ENCODE measurements at places on chromosomes 2 and 18.

GRCh38 chr18:21191596-21192307 is 50.3 kb upstream of the GREB1L start:
- peak; percentile 77 for DNase-seq

DNA sequence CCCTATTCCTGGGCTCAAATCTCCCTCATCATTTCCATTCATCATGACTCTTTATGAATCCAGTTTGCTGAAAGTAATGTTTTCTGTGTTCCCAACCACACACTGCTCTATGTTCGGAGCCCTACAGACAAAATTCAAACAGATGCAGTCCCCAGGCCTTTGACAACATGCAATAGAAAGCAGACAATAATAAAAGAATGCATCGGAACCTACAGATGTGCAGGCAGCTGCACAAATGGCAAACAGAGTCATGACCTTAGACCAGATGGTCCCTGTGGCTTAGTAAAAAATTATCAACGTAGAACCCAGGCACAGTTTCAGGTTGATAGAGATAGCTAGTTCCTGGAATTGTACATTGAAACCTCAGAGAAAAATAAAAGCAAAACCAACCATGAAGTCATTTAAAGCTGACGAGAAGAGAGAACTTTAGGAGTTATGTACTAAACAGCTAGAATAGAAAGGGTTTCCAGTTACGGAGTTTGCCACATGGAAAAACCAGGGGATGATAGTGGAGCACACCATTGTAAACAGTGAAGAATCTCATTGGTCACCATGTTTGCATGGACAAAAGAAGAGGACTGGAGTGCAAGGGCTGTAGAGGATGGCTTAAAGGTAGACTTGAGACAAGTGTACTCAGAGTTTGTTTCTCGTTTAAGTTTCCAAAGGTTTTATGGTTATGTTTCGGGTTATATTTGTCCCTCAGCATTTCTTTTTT is 23.2 kb upstream of the ACVR1 start:
- no peak for DNase-seq

DNA sequence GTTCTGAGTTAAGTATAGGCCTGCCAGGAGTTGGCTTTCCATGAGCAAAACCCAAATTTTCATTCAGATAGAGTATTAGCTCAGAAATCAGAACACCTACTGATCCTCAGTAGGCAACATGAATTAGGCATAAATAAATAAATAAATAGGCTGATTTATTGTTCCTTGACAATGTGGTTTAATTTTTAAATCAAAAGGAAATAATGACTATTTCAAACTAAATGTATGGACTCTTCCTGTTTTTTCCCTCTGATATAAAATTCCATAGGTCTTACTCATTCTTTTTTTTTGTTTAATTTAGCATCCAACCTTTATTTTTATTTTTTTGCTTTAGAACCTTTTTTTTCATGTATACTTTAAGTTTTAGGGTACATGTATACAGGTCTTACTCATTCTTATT is 140.2 kb upstream of the ITGA6 start:
- DNase-seq, result no peak

DNA sequence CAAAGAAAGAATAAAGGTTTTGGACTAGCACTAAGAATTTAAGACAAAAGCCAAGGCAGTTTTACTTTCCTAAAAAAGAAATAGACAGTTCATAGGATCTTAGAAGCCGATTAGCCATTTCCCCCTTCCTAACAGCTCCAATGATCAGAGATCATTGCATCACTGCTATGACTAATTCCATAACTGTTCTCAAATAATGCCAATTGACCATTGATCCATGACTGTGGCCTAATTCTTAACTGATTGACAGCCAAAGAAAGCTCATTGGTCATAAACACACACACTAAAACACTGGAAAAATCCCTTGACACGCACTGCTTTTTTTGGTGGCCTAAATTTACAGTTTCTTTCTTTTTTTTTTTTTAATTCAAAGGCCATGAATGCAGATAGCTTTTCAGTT is 345.0 kb upstream of the ACVR2A start:
- no peak for DNase-seq

- DNase-seq, result no peak
These were observed 449.4 kb upstream of the POU3F3 start for GRCh38 chr2:104404526-104404925.

GRCh38 chr18:50973367-50974126 is 5.7 kb downstream of the ELAC1 start:
- peak; percentile 57 for DNase-seq

DNA sequence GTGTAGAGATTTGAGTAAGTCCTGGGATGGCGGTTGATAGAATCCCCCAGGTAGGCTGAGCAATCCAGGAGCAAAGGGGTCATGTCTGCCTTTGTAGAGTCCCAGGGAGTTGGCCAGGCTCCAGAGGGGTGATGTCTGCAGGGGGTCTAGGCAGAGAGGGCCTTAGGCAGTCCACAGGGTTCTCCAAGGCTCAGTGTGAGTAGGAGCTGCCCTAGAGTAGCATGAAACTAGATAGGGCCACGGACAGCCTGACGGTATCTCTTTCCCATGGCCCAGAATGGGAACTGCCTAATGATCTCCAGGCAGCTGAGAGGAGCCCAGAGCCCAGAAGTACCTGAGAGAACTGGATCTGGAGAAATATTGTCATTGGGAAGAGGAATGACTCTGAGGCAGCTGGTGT is 9.0 kb upstream of the FAM136A start:
- DNase-seq, result no peak

DNA sequence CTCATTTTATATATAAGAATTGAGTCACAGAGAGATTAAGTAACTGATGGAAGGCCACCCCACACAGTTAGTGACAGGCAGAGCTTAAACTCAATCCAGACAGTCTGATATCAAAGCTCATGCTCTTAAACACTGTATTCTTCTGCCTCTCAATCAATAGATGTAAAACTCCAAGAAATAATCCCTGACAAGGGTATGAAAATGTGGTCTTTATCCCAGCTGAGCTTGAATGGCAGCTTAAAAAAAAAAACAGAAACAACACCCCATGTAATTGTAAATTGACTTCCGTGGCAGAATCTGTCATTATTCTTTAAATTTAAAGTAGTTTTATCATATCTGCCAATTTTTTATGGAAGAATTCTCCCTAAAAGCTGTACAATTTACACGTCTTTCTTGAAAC is 60.1 kb downstream of the RAB27B start:
- no peak for DNase-seq

DNA sequence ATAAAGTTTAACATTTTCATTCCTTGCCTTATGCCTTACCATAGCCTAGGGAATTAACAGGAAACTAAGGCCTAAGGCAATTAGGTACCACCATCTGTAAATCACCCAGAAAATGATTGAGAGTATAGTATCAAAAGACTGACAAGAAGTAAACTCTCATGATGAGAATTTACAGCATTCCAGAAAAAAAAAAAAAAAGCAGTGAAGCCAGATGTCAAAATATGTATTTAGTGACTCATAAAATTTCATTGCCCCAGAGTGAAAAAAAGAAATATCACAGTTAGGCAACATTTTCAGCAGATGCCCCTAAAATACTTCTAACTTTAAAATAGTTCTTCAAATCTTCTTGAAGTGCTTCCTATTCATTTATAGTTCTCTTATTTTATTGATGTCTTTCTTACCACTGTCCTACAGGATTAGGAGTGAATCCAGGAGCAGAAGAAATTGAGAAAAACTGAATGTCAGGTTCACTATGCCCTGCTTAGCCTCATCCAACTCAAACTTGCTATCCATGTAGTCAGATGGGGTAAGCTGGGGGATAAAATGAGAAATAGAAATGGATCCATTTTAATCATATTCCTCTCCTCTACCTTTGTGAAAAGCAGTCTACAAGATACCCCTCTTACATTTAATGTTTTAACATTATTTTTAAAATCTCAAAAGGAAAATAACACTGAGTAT is 57.3 kb upstream of the TANK start:
- peak; percentile 31 for DNase-seq

DNA sequence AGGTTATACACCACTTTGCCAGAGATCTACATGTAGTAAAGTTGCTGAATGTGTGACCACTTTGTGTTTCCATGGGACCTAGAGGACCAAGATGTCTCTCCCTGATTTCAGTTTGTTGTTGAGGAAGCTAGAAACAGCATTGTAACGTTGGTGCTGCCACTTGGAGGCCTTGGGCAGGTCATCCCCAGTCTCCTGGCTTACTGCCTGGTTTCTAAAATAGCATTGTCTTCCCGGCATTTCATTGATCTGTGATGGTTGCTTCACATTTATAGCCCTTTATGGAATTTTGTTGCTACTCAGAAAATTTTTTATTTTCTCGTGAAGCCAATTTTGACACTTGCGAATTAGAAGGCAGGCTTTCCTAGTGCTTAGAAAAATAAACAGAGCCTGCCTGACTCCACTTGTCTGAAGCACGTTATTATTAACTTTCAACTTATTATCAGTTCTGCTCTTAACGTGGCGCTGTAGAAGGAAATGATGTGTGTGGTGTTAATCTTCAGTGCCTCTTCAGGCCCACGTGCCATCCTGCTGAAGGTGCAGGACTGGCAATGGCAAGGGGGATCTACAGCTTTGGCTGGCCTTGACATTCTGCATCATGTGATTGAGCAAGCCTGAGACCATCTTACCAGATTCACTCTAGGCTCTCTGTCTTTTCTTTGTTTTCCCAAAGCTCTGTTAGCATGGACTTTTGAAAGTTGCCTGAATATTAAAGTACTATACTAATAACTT is 59.9 kb downstream of the INPP4A start:
- peak; percentile 71 for DNase-seq
